ENCODE measurements at places on chromosomes 16 and 17.

DNA sequence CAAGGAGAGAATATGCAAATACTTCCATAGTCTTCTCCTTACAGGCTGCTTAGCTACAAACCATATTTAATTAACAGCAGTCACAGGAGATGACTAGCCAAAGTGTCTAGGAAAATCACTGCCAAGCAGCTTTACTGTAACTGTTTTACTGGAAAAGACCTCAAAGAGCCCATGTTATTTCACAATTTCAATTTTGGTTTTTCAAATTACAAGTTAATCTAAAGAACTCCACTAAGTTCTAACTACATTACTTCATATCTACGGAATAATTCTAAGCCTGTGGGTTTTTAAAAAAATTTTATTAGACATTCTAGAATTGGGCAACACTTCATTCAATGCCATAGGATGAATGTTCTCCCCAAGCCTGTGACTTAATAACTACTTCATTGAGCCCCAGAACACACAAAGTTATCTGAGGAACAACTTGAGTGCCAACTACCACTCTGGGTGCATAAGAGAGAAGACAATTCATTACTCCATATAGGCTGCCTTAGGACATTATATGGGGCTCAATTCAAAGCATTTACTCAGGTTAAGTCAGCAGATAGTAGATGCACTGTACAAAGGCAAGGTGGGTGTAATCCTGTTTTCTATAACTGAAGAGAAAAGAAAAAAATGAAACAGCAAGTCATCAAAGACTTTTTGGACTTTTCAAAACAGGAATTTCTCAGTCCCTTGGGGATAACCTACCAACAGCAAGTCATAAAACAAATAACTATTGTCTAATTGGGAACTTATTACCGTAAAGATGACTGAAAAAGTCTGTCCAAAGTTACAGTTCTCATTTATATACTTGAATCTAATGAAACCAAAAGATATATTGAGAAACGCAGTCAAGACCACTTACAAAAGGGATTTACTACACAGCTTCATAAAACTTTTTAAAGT, 33.0 kb downstream of the STAT3 start:
- no peak for DNase-seq

- DNase-seq = no peak
These were observed 7.7 kb downstream of the WNT3 start for GRCh38 chr17:46810837-46811236.

GRCh38 chr17:32684087-32684958, 192.6 kb downstream of the MYO1D start:
- DNase-seq = no peak

DNA sequence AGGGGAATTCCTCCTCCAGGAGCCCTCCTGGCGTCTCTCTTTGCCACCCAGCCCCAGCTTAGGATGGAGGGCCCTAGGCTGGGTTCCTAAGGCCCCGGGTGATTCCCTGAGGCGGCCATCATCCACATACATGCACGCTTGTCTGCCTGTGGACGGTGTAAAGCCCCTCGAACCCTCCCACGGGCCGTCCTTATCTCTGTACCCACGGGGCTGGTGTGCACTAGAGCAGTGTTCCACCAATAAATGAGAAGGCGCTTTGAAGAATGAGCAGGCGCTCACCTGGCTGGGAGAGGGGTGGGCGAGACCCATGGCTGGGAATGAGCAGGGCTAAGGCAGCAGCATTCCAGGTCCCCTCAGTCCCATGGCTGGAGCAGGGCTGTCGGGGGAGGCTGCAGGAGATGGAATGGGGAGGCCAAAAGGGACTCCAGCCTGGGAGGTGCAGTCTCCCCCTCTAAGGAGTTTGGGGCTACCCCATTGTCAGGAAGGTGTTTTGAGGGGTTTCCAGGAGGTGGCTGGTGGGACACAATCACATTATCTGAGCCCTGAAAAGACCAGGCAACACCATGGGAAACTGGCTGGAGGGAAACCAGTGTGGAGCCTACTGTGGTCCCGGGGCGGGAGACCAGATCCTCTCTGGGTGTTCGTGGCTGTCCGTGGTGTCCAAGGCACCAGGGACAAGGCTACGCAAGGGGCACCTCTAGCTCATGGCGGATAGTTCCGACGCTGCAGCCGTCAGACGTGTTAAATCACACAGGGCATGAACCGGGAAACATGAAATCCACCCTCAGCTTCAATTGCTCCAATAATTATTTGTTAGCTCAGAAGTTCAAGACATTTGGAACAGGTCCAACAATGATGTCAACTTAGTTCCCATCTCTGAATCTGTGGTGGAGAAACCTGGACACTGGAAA, 87.5 kb upstream of the DNAH17 start:
- no peak for DNase-seq

GRCh38 chr17:7296189-7296861, 1.9 kb upstream of the YBX2 start:
- peak; percentile 59 for DNase-seq

- DNase-seq = no peak
These were observed 62.7 kb downstream of the KNOP1 start for GRCh38 chr16:19655242-19655777.

DNA sequence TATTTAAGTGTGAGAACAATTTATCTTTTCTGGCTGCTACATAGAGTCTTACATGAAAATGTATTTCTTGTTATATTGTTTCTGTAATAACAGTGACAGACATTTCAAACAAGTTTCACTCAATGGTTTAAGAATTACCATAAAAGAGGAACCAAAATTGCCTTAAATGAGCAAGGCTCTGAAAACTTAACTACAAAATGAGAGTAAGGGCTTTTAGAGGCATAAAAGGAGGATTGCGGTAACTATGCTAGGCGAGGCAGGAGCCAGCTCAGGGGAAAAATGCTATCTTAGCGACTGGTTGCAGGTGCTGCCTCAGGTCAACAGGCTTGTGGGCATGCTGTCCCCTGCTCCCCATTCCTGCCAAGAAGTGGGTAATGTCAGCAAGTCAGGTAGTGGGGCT, 81.7 kb upstream of the MSI2 start:
- no peak for DNase-seq

- no peak for DNase-seq
These were observed 10.9 kb upstream of the ANKFN1 start for GRCh38 chr17:56142325-56142724.
